ENCODE measurements at places on chromosomes 1 and 21.

DNA sequence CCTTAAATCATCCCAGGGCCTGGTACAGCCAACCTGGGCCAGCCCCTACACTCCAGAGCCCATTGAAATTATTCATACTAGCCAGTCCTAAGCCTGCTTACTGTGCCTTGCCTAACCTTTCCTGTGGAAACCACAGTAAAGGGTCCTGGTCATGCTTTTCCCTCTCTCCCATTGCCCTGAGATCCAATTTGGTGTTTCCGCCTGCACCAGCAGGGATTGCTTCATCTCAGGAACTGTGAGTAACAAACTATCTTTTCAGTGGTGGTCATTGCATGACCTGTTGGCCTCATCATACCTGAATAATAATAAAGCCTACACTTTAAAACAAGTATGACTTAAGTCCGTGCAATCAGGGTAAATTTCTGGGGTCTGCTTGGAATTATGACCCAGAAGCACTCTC is 18.7 kb upstream of the GALNT2 start:
- DNase-seq: no peak

DNA sequence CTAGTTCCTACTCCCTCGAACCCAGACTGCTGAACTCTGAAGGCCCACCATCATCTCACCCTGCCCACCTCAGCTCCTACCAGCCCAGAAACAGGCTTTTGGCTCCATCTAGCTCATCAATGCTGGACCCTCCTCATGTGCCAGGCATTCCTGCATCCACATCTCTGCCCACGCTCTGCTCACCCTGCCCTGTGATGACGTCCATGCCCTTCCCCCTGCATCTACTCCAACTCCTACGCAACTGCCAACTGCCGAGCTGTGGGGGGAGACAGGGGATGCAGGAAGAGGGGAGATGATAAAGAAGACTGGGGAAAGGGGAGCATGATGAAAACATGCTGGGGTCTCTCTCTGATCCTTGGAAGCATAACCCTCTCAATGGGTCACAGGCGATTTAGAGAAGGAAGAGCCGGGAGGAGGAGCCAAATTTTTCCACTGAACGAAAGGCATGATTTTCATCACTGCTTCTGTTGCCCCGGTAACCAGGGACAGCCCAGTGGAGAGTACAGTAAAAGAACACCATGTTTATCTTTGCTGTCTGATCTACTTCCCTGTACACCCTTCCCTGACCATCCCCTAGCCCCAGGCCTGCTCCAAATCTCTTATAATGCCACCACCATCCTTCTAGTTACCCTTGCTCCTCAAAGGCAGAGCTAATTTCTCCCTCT is 44.3 kb downstream of the CD34 start:
- DNase-seq: no peak

- no peak for DNase-seq
These were observed 57.7 kb downstream of the UBE2T start for GRCh38 chr1:202283991-202284390.

GRCh38 chr1:29991815-29992214 is 731.6 kb downstream of the MATN1 start:
- DNase-seq: no peak

DNA sequence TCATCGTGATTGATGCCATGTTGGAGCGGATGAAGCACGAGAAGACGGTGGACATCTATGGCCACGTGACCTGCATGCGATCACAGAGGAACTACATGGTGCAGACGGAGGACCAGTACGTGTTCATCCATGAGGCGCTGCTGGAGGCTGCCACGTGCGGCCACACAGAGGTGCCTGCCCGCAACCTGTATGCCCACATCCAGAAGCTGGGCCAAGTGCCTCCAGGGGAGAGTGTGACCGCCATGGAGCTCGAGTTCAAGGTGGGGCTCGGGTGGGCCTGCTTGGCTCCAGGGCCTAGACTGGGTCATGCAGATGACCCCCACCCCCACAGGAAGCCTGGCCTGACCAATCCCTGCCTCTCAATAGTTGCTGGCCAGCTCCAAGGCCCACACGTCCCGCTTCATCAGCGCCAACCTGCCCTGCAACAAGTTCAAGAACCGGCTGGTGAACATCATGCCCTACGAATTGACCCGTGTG is 30.6 kb upstream of the KDM4A start:
- no peak for DNase-seq

Measured in right renal cortex interstitium (tissue), 3 donors.